Germinal center (tissue), 1 donor: ENCODE measurements at places on chromosomes 13 and 19.
A peak's percentile ranks its signal among the peaks of the same experiment; 100 is the strongest.

GRCh38 chr19:2119921-2120785, 23.4 kb downstream of the IZUMO4 start:
- DNase-seq, result no peak

DNA sequence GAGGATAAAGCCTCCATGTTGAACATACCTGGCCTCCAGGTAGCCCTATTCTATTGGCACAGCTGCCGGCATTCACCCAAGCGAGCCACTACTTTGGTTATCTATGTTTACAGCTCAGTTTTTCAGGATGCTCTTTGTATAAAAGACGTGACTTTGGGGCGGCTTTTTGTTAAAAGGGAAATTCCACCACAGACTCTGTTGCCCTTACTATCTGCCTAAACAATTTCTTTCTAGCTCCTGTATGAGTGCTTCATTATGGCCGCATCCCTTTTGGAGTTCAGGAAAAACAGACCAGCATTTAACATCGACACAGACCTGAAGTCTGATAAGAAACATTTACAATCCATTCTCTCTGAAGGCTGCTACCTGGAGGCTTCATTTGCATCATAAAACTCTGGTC, 9.1 kb upstream of the IGSF23 start:
- DNase-seq, result no peak

DNA sequence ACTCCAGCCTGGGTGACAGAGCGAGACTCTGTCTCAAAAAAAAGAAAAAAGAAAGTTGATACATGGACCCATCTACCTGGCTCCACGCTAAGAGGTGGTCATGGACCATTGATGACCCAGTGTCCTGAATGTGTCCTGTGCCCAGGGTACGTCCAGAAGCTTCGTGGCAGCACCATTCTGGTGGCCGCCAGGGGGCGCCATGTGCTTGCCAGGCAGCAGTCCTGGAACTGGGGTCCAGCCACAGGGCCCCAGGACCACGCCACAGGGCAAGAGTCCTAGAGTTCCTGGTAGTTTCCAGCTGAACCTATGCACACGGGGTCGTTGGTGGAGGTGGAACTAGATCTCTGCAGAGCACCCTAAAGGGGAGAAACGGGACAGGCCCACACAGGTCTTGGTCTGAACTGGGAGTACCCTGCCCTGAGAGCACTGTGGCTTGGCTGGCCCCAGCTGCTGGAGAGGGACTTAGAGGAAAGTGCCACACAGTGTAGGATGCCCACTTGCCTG, 19.9 kb upstream of the FBXO27 start:
- DNase-seq, result peak; percentile 33

DNA sequence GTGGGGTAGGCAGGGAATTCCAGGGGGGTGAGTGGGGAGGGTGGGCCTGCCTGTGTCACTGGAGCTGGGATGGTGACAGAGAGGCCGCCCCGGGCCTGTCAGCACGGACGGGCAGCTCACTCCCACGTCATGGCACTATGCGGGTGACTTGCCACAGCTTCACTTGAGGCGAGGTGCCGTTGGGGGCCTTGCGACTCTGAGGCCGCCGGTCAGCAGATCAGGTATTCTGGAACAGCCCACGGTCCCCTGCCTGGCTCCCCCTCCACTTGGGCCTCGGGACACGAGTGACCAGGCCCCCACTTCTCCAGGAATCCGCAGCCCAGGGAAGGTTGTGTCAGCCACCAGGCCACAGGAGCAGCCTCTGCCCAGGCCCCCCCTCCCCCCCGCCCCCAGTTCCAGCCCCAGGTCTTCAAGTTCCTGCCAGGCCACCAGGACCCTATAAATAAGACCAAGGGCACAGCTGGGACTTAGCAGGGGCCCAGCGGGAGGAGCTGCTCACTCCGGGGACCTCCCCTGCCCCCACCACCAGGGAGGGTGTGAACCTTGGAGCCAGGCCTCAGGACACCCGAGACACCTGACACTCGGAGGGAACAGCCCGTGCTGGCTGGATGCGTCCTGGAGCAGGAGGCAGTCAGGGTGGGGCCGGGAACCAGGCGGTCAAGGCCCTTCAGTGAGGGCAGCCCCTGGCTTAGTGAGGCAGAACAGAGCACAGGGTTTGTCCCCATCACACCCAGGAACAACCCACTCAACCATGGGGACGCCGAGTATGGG, 2.7 kb upstream of the MIDN start:
- no peak for DNase-seq

DNA sequence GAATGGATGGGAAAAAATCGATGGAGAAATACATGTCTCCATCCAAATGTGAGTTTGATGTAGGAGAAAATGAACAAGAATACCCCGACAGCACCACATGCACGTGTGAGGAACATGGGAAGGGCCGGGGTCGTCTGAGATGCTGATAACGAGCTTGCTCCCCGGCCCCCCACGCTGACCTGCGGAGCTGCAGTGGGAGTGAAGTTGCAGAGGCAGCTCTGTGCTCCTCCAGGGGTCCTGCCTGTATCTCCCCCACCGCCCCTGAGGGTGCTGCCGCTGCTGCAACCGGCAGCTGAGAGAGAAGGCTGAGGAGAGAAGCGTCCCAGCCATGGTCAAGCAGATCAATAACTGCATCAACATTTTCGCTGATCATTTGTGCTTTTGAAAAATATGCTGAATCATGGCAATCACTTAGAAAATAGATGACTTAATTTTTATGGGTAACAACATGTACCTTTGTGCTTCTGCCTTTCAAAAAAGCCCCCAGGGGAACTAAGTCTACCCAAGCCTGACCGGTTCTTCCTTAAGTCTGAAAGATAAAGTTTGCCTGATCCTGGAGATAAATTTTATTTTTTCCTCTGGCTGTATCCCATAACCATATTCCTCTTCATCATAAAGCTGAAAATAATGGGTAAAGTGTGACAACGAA, 18.2 kb upstream of the NAXD start:
- no peak for DNase-seq

DNA sequence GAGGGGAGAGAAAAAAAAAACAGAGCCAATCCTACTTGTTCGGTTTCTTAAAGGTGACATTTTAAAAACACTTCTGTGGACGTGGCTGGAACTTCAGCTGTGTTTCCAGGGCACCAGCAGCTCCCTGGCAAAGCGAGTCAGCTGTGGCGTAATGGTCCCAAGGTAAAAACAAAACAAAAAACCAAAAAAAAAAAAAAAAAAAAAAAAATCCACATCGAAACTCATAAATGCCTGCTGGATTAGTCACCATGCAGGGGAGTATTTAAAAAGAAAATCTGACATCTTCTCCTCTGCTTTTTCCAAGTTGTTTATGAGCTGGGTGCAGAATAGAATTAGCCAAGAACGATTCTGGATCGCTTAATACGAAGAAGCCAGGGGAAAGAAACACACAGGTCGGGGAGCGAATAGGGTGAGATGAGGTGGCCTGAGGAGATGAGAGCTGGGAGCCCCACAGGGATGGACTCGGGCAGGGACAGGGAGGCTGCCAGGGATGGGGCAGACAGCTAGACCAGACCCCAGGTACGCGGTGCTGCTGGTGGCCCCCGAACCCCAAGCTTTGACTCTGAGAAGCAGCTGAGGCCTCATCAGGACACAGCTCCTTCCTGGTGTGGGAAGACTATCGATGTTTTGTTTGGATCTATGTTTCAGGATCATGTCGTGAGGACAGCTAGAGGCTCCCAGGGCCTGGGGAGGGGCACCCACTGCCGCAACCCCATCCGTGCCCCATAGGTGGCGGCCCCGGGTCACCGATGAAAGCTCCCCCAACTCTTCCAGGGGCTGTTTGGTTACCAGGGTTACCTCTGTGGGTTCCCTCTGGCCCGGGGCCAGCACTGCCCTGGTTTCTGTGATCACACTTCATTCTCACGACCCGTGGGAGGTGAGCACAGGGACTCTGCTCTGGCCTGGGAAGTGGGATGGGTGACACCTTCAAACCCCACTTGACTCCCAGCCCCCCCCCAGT, 3.1 kb upstream of the CTXN1 start:
- DNase-seq, result peak; percentile 60

GRCh38 chr19:28868836-28869235, 344.1 kb downstream of the UQCRFS1 start:
- DNase-seq, result no peak

DNA sequence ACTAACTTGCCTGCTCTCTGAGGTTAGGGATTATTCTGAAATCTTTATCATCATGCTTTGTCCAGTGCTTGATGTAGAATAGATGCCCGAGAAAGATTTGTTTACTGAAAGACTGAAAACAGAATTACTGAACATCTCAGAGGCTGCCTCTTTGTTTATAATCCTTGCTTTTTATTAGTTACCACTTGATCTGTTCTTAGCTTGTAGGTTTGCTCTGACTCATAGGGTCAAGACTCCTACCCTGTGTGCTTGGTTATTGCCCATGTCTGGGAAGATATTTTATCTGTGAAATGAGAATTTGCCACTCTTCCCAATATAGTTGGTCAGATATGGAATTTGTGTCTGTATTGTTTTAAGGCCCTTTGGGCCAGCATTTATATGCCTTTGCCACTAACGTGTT, 675.3 kb downstream of the DIAPH3 start:
- DNase-seq, result no peak

GRCh38 chr13:95247852-95248251, 53.4 kb downstream of the ABCC4 start:
- DNase-seq, result no peak

GRCh38 chr13:75792526-75793187, 156.5 kb downstream of the LMO7 start:
- DNase-seq, result no peak

- DNase-seq, result no peak
Observed at GRCh38 chr19:5718579-5719273, 1.2 kb downstream of the LONP1 start.

- no peak for DNase-seq
Observed at GRCh38 chr19:18418483-18419194, 559 bp upstream of the SSBP4 start.

DNA sequence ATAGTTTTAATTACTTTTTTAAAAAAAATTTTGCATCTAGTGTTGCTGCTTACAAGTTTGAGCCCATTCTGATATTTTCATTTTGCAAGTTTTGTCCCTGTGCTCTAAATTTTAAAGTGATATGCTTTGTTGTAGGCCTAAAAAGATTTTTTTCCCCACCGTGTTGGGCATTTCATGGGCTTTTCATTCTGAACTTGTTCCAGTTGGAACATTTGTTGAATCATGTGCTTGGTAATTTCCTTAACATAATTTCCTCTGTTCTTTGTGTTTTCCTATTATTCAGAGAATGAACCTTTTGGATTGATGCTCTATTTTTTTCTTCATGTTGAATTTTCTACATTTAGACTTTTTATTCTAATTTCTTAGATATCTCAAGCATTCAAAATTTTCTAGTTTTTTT, 206.4 kb upstream of the SPRY2 start:
- no peak for DNase-seq

GRCh38 chr19:10430505-10431253, 10.3 kb downstream of the PDE4A start:
- no peak for DNase-seq
